ENCODE measurements at places on chromosomes 16 and 17.

- no peak for DNase-seq
These were observed 840 bp upstream of the CDH5 start for GRCh38 chr16:66365651-66366050.

GRCh38 chr16:19102187-19102872 lies 11.4 kb upstream of the ITPRIPL2 start:
- no peak for DNase-seq

- DNase-seq = no peak
These were observed 31.3 kb downstream of the NLRC5 start for GRCh38 chr16:57020651-57021050.

GRCh38 chr16:86410529-86410928 lies 99.8 kb upstream of the FOXF1 start:
- DNase-seq = no peak

DNA sequence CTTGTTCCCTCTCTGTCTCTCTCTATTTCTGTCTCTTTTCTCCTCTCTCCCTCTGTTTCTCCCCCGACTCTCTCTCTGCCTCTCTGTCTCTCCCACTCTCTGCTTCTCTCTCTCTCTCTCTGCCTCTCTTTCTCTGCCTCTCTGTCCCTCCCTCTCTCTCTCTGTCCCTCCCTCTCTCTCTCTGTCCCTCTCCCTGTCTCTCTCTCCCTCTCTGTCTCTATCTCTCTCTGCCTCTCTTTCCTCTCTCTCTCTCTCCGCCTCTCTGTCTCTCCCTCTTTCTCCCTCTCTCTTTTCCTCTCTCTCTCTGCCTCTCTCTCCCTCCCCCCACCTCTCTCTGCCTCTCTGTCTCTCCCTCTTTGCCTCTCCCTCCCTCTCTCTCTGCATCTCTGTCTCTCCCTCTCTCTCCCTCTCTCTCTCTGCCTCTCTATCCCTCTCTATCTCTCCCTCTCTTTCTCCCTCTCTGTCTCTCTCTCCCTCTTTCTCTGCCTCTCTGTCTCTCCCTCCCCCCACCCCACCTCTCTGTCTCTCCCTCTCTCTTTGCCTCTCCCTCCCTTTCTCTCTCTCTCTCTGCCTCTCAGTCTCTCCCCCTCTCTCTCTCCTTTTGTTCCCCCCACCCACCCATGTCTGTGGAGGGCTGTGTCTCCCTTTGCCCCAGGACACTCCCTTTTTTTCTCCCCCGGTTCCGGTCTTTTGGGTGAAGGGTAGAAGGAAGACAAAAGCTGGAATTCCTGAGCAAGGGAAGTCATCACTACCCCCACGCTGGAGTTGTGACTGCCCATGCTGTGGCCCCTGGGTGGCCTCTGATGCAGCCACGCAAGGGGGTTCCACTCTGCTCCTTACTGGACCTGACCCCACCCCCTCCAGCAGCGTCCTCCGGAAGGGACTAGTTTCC lies 27.1 kb upstream of the MGAT5B start:
- no peak for DNase-seq

GRCh38 chr16:35753559-35754390 lies 2294.4 kb downstream of the TP53TG3F start:
- DNase-seq = no peak

DNA sequence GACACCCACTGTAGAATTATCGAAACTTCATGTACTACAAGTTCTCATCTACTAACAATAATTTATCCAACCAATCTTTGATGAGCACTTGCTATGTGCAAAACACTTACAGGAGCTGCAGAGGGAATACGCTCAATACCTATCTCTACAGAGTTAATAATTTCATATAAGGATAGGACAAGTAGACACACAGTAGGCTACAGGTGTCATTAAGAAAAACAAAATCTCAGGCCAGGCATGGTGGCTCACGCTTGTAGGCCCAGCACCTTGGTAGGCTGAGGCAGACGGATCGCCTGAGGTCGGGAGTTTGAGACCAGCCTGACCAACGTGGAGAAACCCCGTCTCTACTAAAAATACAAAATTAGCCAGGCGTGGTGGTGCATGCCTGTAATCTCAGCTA lies 91.3 kb upstream of the PLEKHM1 start:
- DNase-seq = no peak

- no peak for DNase-seq
These were observed 22.6 kb downstream of the SLC39A11 start for GRCh38 chr17:73069841-73070240.

GRCh38 chr17:81052199-81052997 lies 17.4 kb downstream of the BAIAP2 start:
- no peak for DNase-seq

GRCh38 chr16:17018585-17018939 lies 452.2 kb downstream of the XYLT1 start:
- no peak for DNase-seq

DNA sequence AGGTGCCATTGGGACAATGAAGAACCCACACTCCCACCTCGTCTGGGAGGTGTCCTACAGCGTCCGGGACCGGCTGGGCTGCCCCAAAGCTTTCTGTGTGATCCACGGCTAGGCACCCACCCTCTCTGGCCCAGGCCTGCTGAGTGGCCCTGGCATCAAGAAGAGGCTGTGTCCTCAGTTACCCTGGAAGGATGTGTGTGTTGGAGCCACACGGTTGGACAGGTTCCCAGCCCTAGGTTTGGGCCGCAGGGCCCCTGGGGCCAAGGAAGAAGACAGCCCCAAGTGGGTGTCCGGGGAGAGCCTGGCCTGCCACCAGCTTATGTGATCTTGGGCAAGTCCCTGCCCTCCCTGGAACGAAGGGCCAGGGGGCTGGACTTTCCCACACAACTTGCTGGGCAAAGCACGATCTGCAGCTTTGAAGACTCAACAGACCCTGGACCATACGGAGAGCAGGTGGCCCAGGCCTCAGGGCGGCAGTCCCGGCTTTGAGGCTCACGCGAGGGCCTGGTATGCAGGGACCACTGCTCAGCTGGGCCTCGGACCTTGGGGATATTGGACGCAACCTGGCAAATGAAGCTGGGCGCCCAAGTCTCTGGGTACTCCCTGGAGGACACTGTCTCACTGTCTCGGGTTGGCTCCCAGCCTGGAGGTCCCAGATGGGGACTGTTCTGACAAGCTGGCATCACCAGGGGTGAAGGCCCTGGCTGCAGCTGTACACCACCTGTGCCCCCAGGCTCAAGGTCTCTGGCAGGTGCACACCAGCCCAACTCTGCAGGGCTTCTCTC lies 17.5 kb downstream of the MYBBP1A start:
- DNase-seq = no peak

All from myocyte (in vitro differentiated cells).